ENCODE measurements at places on chromosomes 6 and 20.
A peak's percentile ranks its signal among the peaks of the same experiment; 100 is the strongest.

DNA sequence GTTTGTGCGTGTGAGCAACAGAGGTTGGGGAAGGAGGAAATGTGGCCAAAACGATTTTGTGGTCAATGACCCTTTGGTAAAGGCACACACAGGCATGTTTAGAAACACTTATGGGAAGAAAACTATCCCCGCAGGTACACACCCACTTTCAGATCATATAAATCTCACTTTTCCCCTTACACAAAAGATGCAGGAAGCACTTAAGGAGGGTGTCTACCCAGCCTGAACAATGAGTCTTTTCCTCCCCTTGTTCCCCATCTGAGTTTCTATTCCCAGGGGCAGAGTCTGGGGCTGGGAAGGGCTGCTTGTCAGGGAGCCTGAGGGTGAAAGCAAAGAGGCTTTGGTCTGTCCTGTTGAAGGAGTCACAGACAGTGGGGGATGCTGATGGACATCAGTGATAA, 193.2 kb upstream of the SALL4 start:
- DNase-seq, result no peak

GRCh38 chr6:89817481-89817880, 2.1 kb downstream of the MDN1 start:
- no peak for DNase-seq

GRCh38 chr6:129302671-129303070, 407.3 kb downstream of the ARHGAP18 start:
- DNase-seq, result no peak

DNA sequence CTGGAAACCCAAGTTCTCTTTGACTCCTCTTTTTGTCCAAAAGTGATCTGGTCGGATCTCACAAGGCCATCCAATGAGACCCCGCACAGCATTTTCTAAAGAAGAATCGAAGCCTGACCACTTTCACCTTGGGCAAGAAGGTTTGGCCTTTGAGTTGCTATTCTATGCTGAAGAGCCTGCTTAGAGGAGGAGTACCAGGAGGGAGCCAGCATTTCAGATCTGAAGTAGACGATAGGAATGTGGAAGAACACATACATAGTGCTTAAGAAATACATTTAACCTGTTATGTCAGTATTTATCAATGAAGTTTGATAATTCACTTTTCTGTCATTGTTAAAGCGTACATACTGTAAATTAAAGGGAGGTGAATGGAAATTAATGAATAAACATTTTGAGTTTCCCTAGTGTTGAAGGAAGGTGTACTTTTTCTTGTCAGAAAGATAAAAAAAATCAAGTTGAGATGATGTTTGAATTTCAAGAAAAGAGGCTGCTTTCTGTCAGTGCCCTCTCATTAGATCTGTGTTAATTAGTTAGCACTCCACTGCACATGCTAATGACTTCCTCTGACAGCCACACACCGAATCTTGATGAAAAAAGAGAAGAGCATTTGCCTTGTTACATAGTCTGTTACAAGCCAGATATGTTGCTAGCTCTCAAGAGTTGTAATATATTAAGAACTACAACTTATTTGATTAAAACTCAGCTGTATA, 10.9 kb upstream of the TDRD6 start:
- DNase-seq, result no peak

GRCh38 chr6:11685481-11686093, 93.0 kb downstream of the ADTRP start:
- no peak for DNase-seq

- no peak for DNase-seq
These were observed 289.8 kb downstream of the FRK start for GRCh38 chr6:115770851-115771250.

- DNase-seq, result no peak
These were observed 15.3 kb downstream of the TJAP1 start for GRCh38 chr6:43492673-43493072.

- DNase-seq, result peak; percentile 41
These were observed 1.7 kb downstream of the KCNK15 start for GRCh38 chr20:44747166-44748004.

DNA sequence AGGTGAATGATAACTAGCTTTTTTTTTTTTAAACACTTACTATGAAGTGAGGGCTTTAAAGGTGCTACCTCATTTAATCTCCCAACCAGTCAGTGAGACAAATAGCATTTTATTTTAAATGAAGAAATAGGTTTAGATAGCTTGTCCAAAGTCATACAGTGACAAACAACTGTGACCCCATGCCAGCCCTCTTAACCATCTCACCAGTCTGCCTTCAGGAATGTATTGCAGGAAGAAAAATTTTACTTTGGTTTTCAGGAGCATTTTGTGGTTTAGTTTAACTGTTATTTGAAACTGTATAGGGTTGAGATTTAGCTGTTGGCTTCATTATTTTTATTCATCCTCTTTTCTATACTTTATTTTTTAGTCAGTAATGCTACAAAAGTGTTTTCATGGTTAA, 18.6 kb downstream of the DSE start:
- DNase-seq, result no peak

DNA sequence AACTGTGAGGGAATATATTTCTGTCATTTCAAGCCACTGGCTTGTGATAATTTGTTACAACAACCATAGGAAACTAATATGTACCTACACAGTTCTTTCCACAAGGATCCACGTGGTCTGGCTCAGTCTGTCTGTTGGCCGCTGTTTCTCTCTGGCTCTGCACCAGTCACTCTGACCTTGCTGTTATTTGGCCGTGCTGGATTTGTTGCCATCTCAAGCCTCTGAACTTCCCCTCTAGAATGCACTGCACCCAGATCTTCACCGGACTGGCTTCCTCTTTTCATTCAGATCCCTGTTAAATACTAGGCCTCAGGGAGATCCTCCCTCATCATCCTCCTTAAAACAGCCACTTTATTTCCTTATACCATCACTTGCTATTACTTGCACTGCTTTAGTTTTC, 446.8 kb downstream of the TFAP2B start:
- DNase-seq, result no peak

- DNase-seq, result no peak
These were observed 109.3 kb upstream of the FAM83B start for GRCh38 chr6:54737247-54737646.

GRCh38 chr6:106185615-106186014, 99.5 kb downstream of the PRDM1 start:
- no peak for DNase-seq

DNA sequence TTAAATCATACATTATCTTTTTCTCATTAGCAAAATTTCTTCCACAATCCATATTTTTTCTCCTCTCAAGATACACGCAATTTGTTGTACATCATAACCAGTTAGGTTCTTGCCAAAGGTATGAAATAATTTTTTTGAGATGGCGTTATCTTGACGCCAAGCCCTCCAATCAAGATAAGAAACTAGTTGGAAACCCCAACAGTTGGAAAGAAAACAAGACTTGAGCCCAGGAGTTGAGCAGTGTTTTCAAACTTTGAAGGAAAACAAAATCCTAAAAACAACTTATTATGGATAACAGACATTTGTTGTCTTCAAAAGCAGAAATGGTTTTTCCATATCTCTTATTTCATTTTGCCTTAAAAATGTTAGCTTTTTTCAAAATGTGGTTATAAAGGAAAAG, 184.8 kb downstream of the SLC24A3 start:
- no peak for DNase-seq

GRCh38 chr6:52579006-52579660, 2.3 kb upstream of the TRAM2 start:
- DNase-seq, result no peak

GRCh38 chr20:43383026-43383795, 74.5 kb upstream of the SRSF6 start:
- DNase-seq, result no peak

- DNase-seq, result no peak
These were observed 52.2 kb upstream of the FNDC1 start for GRCh38 chr6:159117046-159117445.

GRCh38 chr20:62620625-62621024, 21.7 kb upstream of the SLCO4A1 start:
- no peak for DNase-seq

GRCh38 chr6:10511477-10511876, 9.7 kb upstream of the GCNT2 start:
- DNase-seq, result no peak

DNA sequence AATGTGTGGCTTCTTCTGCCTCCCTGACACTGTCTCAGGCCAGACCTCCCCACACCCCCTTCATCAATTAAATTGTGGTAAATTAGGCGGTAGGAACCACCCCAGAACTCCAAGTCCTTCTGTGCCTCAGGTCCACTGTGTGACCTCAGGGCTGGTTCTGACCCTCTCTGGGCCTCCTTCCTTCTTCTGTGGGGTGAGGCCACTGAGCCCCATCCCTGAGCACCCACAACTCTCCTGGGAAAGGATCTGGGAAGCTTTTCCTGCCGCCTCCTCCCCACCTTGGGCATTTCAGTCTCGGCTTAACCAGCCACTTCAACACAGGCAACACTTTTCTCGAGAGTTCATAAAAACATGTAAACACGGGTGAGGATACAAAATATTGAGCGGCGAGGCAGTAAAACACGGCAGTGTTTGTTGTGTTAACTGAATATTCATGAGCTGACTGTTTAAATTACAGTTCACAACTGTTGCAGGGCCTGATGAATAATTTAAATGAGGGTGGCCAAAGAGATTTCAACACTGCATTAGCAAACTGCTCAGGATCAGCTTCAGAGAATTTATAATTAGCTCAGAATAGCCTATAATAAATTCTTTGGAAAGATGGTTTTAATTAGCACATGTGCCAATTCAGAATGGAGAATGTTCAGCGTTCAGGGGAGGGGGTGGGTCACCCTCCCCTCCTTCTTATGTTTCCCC, 112.1 kb downstream of the TOX2 start:
- DNase-seq, result no peak

DNA sequence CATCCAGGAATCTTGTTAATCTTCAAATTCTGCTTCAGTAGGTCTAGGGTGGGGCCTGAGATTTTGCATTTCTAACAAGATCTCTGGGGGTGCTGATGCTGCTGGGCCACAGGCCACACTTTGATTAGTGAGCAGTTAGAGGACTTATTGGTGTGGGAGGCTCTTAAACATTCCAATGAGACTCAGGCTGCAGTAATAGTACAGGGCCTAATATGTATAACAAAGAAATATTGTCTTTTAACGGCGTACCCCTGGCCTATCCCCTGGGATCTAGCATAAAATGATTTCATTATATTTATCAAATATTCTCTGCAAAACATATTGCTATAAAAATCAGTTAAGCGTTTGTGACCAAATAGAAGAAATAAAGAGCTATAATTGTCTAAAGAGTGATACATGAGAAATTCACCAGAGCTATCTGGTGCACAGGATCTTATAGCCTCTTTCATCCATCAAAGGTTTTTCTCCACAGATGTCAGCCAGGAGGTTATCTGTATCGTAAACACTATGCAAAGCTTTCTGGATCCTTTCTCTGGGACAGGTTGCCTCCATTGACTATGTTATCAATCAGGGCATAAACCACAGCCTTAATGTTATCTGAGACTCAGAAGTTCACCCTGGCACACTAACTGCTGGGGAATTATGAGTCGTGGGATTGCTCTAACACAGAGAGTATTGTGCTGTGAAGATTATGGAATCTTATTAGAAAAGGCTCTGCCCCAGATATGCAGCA, 488.5 kb upstream of the MAP3K7 start:
- DNase-seq, result no peak

DNA sequence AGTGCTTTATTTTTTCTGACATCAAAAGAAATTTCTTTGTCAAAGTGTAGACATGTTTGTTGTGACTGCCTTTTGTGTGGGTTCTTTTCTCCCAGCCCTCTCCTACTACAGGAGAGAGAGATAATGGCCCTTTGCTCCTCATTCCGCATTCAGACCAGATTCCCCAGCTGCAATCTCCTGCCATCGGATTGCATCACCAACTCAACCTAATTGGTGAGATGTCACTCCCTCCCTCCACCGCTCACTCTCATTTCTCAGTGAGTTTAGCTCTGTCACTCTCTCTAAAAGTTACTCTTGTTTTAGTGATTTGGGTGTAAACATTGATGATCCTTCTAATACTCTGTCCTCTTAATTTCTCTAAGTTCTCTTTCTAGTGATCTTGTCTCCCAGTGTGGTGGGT, 22.7 kb downstream of the UTRN start:
- DNase-seq, result no peak

DNA sequence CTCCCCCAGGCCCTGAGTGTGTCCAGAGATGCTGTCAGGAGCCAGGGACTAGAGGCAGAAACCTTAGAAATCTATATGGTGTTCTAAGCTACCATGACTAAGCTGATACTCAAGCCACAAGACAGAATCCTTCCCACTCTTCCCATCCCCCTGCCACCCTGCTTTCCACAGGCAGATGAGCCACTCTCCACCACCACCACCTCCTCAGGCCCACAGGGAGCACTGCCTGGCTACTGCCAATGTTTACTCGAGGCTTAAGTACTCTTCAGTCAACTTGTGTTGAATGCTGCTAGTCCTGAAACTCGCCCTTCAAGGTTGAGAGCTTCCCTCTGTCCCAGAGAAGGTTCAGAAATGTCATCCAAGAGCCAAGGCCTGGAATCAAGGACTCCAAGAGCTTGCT, 56.2 kb downstream of the CENPW start:
- DNase-seq, result no peak

DNA sequence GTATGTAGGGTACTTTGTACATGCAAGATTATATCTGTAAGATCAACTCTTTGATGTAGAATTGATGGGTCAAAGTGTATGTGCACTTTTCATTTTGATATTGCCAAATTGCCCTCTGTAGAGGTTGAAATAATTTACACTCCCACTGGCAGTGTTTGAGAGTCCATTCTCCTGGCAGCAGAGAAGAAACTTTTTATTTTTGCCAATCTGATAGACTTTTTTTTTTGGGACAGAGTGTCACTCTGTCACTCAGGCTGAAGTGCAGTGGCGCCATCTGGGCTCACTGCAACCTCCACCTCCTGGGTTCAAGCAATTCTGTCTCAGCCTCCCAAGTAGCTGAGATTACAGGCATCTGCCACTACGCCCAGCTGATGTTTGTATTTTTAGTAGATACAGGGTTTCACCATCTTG, 199.2 kb downstream of the ZFAND3 start:
- no peak for DNase-seq

GRCh38 chr20:35150846-35151579, 3.9 kb upstream of the EDEM2 start:
- no peak for DNase-seq

DNA sequence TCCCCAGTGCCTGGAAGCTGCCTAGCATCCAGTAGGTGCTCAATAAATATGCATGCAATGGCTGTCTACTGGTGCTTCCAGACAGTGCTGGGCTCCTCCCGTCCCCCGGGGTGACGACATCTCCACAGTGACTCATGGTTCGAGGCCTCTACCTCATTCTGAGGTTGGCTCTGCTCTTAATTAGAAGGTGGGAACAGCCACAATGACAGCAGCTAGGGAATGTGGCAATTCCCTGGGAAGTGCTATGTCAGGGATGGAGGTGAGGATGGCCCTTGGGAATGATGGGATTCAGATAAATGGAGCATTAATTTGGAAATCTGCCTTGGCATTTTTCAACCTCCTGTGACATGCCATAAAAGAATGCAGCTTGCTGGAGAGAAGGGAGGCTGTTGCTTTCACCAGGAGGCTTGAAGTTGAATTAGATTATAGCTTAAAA, 43.5 kb upstream of the NFATC2 start:
- DNase-seq, result no peak

- no peak for DNase-seq
These were observed 94.6 kb downstream of the GPR63 start for GRCh38 chr6:96742702-96743101.

- DNase-seq, result no peak
These were observed 129.5 kb upstream of the SSTR4 start for GRCh38 chr20:22905658-22906057.

- DNase-seq, result no peak
These were observed 10.9 kb downstream of the ARFGEF2 start for GRCh38 chr20:48932375-48932941.

Measured in stimulated activated CD4-positive, alpha-beta T cell treated with anti-CD3 and anti-CD28 coated beads, Interleukin-2, amount 100 ng/mL, for 4 hours (primary cell).